HT-29 (cell line): ENCODE measurements at places on chromosomes 7 and 10. TPM values are rescaled to one million over a fixed set of nuclear protein-coding genes. Genes with fewer than 3 reads are reported as not detected.
A peak's percentile ranks its signal among the peaks of the same experiment; 100 is the strongest.

- DNase-seq = no peak
Observed at GRCh38 chr7:20786421-20786778, 286 bp downstream of the SP8 start.

Gene FGFBP3
- 0.92 and 0.94 TPM in 2 replicates for total RNA-seq

DNA sequence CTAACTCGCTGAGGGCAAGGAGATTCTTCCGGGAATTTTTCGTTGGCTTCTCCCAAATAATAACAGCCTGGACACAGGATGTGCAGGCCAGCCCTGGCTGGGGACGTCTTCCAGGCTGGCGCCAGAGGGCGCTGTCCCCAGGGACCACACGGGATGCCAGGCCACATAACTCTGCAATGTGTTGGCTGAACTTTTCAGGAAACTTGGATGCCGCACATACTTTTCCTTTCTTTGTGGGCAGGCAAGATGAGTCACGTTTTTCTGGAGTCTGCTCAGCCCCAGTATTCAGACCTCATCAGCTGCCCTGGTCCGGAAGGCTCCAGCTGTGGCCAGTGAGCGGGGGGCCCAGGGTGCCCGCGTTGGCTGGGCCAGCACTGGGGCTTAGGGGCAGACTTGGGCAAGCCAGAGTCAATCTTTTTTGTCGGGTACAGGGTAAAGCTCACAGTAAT lies 122.7 kb downstream of the PRKAG2 start:
- peak; percentile 96 for DNase-seq

DNA sequence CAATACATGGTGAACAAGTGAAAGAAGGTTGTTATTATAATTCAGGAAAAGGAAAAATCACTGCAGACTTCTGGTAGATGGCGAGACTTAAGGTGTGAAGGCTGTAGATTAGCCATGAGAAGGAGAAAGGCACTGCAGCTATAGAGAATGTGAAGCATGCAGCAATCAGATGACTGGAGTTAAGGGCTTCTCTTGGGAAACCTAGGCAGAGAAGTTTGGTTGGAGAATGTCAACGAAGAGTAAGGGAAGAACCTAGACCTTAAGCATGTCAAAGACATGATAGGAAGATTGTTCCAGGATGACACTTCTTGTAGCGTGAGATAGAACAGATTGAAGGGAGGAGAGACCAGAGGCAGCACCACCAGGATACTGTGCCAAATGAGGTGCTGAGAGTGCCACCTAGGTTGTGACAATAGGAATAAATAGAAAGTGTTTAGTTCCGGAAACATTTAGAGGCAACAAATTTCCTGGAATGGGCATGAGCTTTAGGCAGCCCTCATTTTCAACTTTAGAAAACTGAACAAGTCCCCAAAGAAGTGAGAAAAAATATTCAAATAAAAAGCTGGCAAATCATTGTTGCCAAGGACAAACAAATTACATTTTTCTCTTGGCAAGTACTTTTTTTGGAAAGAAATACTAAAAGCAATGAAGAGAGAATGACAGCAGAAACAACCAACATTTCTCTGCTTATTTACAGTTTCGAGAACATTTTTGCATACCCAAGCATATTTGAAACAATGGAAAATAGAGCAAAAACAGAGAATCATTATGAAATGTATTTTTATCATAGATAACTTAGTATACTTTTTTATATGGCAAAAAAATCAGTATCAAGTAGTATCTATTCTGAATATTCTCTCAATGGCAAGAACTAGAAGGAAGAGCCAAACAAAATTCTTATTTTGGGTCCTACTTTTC lies 4.9 kb downstream of the LRRC17 start:
- DNase-seq = peak; percentile 53

DNA sequence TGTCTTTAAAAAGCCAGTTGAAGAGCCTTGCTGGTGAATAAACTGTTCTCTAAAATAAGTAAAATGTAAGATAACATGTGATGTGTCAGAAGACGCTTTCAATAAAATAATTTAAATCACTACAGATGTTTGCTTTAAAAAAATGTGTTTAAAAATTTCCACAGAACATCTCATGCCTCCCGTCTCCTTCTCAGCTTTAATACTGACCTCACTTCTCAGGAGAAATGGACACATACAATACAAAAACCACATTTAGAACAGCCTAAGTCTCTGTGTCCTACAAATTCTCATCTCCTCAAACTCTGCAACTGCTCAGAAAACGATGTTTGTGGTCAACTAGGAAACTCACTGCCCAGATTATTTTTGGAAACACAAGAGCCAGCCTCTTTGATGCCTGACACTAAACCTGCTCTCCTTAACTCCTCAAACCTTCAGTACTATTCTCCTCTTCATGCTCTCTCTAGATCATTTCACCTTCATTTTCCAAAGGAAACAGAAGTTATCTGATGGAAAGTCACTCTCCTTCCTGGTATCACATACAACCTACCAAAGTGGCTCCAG lies 120.3 kb downstream of the ZNF438 start:
- DNase-seq = no peak

Gene SPDYE5
- total RNA-seq = not detected in 2 replicates

Gene SCART1
- 0.68 and 2.2 TPM in 2 replicates for total RNA-seq

DNA sequence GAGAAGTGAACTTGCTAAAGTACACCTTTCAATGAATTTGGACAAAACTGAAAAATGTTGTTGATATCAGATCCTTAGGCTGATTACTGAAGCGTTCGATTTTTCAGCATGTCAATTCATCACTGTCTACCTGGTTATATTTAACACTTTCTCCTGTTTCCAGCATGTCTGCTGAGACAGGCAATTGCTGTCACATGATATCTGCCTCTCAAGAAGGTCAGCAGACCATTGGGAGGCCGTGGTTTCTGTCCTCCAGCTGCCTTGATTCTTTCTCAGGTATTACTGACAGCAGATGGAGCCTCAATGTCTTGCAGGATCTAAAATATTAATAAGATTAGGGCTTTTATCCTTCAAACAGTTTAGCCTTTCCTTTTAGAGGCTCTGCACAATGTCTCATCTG lies 127.5 kb downstream of the SNX10 start:
- DNase-seq = no peak

GRCh38 chr10:14510346-14510745 lies 179.6 kb upstream of the FRMD4A start:
- DNase-seq = no peak

DNA sequence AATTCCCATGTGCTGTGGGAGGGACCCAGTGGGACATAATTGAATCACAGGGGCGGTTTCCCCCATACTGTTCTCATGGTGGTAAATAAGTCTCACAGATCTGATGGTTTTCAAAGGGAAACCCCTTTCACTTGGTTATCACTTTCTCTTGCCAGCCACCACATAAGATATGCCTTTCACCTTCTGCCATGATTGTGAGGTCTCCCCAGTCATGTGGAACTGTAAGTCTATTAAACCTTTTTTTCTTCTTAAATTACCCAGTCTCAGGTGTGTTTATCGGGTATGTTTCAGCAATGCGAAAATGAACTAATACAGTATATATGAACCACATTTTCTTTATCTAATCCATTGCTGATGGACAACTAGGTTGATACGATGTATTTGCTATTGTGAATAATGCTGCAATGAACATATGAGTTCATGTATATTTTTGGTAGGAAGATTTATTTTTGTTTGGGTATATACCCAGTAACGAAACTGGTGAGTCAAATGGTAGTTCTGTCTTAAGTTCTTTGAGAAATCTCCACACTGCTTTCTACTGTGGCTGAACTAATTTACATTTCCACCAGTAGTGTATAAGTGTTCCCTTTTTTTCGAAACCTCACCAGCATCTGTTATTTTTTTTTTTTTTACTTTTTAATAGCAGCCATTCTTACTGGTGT lies 70.0 kb upstream of the HGF start:
- no peak for DNase-seq

DNA sequence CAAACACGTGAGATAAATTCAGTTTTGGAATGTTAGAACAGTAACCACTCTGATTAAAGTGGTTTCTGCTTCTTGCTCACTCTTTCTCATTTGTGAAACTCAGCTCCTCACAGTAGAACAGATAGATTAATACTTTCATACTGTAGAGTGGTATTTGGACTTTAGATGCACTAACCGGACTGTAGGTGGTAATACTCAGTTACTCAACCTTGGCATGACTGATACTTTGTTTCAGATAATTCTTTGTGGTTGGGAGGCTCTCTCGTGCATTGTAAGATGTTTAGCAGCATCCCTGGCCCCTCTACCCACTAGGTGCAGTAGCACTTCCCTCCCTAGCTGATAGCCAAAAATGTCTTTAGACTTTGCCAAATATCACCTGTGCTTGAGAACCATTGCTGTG lies 37.6 kb downstream of the MCU start:
- DNase-seq = no peak

Gene FOXP2
- total RNA-seq = 0.05 and 0.66 TPM in 2 replicates

Gene PODXL
- total RNA-seq = 55.9 and 67.9 TPM in 2 replicates

DNA sequence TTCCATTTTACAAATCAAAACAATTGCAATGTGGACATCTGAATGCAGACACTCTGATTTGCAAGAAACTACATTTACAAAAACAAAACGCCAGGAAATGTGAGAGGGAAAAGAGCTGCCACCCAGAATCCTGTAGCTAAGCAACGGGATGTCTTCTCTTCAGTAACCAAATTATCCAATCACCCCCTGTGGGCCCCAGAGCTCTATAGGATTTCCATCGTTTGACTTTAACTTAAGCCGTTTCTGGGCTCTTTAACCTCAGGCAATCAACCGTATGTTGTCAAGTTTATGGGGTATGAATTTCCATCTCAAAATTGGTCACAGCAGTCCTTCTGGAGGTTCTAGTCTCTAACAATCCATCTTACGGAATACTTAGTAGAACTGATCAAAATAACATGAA lies 240.5 kb downstream of the ETV1 start:
- DNase-seq = no peak
